GM13977 (cell line): ENCODE measurements at places on chromosomes 1 and 21.

GRCh38 chr1:98733782-98734112 is 72.2 kb downstream of the SNX7 start:
- DNase-seq: no peak

- no peak for DNase-seq
Measured at GRCh38 chr1:21702780-21703179, 33.6 kb upstream of the RAP1GAP start.

DNA sequence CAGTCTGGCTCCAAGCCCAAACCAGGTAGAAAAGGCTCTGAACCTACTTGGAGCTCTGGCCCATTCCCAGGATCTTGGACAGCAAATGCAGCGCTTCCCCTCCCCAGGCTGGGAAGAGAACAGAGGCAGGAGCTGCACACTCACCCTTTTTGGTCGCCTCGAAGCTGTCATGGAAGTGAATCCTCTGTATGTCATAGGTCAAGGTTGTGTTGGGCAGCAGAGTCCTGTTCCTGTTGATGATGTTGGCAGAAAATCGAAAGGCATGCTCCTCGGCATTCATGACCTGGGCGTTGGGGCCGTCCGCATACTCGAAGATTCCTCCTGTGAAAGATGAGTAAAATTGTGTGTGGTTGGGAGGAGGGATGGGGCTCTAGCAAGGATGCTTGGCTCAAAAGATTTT is 143.5 kb downstream of the GRIK3 start:
- no peak for DNase-seq

GRCh38 chr1:51799372-51799771 is 79.2 kb downstream of the NRDC start:
- peak; percentile 19 for DNase-seq

GRCh38 chr1:89631816-89632656 is 884 bp upstream of the LRRC8C start:
- DNase-seq: no peak

GRCh38 chr1:159881622-159882526 is 18.1 kb downstream of the CFAP45 start:
- no peak for DNase-seq

- DNase-seq: no peak
Measured at GRCh38 chr1:153532181-153532580, 3.6 kb downstream of the S100A6 start.

DNA sequence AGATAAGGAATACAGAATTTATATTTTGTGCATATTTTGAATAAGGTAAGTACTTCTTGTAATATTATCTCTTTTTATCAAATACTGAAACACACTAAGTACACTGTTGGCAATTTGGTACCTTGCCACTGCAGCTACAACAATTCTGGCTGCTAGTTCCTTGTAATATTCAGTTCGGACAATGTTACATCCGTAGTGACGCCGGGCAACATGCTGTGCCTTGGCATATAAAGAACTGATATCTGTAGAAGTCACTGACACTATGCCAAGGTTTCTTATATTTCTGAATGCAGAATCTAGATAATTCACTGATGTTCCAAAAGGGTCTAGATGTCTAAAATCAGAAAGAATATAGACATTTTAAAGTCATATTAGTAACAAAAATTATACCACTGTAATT is 17.5 kb downstream of the TRMT1L start:
- DNase-seq: no peak

DNA sequence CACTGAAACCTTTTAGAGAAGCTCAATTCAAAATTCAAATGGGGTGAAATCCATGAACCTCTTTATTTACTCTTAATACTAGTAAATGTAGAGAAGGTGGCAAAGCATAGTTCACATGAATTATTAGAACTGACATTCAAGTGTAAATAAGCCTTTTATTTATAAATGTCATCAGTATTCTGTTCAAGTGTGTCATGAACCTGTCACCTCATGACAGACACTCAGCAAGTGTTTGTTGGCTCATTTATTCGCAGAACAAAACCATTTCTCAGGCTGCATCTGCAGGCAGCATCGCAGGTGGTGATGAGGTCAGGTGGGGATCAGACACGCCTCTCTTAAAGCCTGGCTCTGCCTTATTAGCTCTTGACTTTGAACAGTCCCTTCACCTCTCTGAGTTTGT is 116.6 kb downstream of the SETD4 start:
- DNase-seq: no peak

DNA sequence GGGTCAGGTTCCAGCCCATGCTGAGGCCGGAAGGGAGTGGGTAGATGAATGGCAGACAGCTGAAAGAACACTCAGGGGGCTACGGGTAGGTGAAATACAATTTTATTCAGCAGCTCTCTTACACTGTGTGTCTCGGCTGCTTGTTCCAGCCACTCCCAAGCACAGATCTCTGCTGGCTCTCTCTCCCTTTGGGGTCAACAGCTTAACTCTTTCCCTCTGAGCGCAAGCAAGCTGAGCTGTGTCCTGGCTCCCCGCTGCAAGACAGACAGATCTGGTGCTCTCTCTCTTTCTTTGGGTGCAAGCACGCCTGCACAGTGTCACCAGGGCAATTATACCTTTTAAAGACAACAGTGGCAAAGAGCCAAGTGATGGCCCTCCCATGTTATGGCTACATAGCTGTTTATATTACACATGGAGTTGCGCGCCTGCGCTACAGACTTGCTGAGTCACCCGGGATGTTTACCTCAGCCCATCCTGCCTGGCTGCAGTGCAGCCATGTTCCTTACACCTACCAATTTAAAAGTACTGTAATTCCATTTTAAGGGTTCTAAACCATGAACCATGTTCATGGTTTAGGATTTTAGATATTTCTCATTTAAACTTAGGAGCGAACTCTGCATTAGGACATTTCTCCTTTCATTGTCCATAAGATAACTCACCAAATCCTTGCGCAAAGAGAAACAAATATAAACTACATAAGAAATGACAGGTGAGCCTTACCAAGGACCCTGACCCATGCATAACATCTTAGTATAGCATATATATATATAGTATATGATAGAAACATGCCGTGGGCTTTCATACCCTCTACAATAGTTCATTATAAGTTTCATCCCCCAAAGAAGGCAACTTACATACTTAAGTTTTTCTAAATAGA is 396.5 kb downstream of the SMYD3 start:
- DNase-seq: no peak

DNA sequence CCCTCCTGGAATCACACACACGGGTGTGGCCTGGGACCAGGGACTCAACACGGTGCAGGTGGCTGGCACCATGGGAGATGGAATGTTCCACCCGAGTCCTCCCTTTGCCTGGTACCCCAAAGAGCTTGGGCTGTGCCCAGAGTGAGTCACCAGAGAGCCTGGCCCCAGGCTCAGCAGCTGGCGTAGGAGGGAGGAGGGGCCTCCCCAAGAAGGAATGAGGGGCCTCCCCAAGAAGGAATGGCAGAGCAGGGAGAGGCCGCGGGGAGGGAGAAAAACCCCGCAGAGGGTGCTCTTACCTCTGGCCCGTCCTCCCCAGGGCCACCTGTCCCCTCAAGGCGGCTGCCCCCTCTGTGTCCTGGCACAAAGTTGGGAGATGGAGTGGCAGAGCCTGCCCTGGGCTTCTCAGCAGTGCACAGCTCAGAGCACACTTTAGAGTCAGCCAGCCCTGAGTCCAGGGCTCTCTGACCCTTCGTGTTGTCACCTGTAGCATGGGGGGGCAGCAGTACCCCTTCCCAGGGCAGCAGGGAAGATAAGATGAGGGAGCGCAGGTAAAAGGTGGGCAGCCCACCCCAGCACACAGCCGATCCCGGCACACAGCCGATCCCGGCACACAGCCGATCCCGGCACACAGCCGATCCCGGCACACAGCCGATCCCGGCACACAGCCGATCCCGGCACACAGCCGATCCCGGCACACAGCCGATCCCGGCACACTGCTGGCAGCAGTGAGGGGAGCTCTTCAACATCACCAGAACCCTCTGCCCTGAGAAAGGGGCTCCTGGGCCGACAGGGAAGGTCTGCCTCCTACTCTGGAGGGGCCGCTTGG is 20.2 kb upstream of the KCNAB2 start:
- no peak for DNase-seq

- peak; percentile 61 for DNase-seq
Measured at GRCh38 chr1:84988588-84988987, 8.3 kb downstream of the MCOLN2 start.

GRCh38 chr1:244460197-244460596 is 876 bp upstream of the CATSPERE start:
- no peak for DNase-seq

GRCh38 chr1:107250169-107250568 is 109.3 kb downstream of the NTNG1 start:
- no peak for DNase-seq

- DNase-seq: no peak
Measured at GRCh38 chr1:7012461-7012924, 227.2 kb downstream of the CAMTA1 start.

DNA sequence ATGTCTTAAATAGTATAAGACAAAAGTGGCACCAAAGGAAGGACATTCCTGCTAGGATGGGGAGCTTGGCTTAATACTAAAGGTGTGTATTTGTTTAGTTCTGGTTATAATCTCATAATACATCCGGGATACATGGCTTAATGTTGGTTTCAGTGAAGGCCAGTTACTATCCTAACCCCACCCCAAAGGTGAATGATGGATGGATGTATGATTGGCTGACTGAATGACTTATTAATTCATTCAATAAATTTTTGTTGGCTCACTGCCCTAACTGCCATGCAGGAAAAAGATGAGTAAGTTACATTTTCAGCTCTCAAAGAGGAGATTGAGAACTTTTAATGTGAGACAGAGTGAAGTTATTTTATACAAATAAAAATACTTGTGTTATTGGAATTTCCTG is 52.2 kb downstream of the PHACTR4 start:
- no peak for DNase-seq

DNA sequence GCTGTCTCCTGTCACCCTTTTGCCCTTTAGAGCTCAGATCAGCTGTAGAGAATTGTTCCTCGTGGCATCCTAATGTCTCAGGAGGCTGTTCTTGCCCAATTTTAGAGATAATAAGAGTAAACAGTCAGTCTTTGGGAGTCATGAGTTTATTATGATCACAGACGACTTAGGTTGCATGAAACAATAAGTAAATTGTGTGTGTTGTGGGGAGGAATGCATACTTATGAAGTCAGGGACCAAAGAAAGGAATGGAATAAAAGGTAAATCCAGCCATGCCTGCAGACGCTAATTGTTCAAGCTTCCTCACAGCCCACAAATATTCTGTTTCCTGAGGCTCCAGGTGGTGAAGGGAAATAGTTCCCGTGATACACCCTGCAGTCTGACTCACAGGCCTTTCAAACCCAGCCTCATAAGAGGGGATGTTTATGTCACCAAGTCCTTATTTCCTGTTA is 897 bp downstream of the EPHX4 start:
- DNase-seq: no peak

DNA sequence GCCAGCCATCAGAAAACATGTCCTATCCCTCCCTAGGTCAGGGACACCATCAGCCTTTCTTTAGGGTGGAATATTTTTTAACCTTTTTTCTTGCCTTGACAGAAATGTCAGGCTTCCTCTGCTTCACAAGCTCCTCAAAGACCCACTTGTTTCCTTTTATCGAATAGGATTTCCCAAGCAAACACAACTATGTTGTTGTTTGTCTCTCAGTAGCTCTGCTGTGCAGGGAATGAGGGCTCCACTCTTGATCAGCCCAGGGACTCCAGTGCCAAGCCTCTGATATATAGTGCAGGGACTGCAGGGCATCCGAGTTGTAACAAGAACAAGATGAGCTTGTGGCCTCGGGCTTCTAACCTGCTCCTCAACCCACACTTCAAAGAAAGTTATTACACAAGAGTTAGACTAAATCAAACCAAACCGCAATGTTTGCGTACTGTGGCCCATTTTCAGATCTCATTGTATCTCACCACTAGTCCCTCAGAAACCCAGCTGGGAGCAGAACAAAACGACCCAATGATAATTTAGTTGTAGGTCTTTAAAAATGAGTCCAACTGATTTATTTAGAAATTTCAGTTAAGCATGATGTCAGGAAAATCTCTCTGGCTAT is 108.1 kb downstream of the ATG4C start:
- no peak for DNase-seq

DNA sequence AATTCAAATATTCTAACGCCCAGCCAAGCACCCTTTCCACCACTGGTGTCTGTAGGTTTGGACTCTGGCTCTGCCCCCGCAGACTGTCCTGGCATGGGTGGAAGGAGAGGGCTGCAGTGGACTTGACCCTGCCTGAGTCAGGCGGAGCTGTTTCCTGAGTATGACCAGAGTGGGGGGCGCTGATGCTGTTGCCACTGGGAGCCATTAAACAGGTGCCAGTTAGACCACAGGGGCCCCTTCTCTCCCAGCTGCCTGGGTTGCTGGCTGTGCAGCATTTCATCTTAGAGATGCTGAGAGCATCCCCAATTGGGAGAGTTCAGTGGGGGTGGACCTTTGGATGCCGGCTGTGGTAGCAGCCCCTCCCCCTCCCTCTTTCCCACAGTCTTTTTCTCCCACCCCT is 539.5 kb downstream of the MATN1 start:
- no peak for DNase-seq

DNA sequence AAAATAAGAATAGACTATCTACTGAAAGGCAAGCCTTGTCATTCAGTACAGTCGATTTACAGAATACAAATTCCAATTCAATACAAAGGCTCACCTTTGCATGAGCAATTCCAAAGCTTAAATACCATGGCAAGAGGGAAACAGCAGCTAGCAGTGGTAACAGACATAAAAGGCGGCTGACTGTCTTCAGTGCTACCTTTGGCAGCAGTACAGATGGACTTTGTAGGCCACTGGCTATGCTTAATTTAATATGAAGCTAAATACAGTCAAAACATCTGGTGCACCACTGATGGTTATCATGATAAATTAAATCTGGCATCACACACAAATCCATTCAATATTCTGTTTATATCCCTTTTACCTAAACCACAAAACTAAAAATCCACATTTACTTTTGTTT is 62.4 kb downstream of the RERE start:
- DNase-seq: no peak

DNA sequence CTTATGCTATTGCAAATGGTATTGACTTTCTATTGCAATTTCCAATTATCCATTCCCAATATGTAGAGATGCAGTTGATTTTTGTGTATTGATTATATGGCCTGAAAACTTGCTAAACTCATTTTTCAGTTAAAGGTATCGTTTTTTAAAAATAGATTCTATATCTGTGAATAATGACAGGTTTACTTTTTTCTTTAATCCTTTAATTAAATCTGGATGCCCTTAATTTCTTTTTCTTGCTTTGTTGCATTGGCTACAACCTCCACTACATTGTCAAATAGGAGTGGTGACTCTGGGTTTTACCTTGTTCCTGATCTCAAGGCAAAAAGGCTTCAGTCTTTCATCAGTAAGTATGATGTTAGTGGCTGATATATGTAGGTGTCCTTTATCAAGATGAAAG is 522.4 kb downstream of the MATN1 start:
- no peak for DNase-seq

- DNase-seq: no peak
Measured at GRCh38 chr1:33137800-33138199, 44.0 kb downstream of the TRIM62 start.

- DNase-seq: no peak
Measured at GRCh38 chr1:20496241-20496661, 10.2 kb upstream of the CAMK2N1 start.
